ENCODE measurements at places on chromosomes 3 and 15.

GRCh38 chr3:108432431-108432830, 78.0 kb downstream of the MYH15 start:
- no peak for DNase-seq

- no peak for DNase-seq
Measured at GRCh38 chr3:104245981-104246380, 1120.7 kb upstream of the ALCAM start.

DNA sequence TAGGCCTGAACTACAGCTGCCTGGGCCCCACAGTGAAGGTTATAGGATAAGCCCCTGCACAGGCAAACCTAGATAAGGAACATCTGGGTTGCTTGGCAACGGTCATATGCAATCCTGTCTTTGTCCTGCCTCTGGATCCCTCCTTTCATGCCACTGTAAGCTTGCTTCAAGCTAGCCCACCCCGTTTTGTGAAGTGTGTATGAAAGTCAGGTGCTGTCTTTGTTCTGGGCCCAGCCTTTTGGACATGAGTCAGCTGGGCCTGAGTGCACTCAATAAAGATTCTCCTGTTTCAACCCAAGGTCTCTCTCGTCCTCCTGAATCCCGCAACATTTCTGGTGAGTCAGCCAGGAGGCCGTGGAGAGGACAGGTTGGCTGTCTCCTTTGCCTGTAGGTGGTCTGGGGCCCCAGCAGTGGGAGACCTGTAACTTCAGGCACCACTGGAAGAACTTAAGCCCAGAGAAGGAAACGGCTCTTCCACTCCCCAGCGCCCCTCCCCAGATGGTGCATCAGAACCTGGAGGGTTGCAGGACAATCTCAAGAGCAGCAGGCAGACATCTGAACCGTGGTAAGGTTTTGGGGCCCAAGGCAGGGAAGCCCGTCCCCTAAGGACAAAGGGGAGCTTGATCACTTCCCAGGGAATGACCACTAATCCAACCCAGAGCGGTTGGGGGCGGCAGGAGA, 8.3 kb upstream of the SLC9C1 start:
- DNase-seq, result no peak

DNA sequence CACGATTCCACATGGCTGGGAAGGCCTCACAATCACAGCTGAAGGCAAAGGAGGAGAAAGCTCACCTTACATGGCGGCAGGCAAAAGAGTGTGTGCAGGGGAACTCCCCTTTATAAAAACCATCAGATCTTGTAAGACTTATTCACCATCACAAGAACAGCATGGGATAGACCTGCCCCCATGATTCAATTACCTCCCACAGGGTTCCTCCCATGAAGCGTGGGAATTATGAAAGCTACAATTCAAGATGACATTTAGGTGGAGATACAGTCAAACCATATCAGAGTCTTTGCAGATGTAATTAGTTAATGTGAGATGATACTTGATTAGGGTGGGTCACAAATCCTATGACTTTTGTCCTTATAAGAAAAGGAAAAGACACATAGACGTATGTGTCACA, 688.9 kb downstream of the GBE1 start:
- DNase-seq, result no peak

Data from GOT3 (cell line).